T47D (cell line): ENCODE measurements at places on chromosomes 6 and 20.

DNA sequence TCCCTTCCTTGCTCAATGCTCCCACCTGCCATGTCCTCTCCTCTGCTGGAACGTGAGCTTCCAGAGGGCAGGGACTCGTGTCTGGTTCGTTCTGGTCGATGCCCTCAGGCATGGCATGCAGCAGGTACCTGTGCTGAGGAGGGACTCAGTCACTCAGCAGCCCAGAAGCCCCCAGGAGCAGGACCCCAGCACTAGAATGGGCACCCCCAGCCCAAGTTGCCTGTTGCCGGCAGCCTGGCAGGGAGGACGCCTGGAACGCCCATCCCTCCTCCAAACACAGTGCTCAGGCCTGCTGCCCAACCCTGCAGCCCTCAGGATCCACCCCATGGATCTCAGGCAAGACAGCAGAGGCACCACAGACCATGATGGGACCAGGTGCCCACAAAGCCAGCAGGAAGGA is 40.6 kb downstream of the BMP7 start:
- no peak for DNase-seq

DNA sequence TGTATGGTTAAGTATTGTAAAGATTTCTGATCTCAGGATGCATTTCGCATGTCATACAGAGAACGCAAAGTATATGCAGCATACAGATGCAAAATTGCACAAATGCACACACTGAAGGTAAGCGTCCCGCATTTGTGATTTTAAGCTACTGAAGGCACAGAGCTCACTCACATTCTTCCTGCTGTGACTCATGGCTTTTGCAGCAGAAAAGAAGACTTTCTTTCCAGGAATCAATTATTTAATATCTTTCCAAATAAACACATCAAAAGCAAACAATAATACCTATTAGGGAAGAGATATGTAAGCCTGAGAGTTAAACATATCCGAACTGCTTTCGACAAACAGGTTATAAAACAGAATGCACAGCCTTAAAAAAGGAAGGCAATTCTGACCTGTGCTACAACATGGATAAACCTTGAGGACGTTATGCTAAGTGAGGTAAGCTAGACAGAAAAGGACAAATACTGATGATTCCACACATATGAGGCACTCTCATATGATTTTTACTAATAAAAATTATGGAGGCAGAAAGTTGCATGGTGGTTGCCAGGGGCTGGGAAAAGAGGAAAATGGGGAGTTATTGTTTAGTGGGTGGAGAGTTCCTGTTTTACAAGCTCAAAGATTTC is 109.0 kb downstream of the TFAP2A start:
- no peak for DNase-seq

- DNase-seq: no peak
These were observed 2.7 kb downstream of the MYCT1 start for GRCh38 chr6:152700427-152700826.

GRCh38 chr6:156683821-156684220 is 93.4 kb upstream of the ARID1B start:
- no peak for DNase-seq

DNA sequence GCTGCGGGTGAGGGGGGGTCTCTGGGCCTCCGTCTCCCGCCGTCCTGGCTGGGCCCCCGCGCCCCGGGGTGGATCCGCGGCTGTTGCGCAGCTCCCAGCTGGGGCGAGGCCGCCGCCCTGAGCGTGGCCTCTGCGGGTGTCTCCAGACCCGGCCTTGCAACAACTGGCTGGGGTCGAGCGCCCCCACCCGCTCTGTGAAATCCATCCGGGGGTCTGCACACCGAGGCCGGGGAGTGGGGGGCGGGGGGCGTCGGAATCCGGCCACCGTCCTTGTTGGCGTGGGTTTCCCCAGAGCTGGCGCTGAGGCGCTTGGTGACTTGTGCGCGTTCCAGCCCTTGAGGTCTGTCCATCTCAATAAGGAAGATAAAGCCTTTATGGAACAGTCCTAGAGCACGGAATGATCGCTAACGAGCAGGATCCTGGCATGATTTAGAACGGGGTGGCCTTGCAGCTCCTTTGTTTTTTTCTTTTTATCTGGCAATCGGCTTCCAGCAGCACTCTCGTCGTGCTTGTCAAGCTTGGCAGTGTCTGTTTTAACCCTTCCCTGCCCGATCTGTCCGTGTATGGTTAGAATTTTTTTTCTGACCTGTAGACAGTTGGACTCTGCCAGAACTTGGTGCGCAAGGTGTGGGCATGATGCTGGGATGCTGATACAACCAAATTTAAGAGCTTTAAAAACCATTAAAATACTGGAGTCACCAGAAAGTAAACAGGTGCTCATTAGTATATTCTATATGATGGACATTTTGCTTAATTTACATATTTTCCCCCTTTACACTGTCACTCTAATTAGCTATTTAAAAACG is 675 bp downstream of the DSTN start:
- peak; percentile 85 for DNase-seq

GRCh38 chr6:100479179-100480035 is 14.7 kb upstream of the SIM1 start:
- peak; percentile 44 for DNase-seq

DNA sequence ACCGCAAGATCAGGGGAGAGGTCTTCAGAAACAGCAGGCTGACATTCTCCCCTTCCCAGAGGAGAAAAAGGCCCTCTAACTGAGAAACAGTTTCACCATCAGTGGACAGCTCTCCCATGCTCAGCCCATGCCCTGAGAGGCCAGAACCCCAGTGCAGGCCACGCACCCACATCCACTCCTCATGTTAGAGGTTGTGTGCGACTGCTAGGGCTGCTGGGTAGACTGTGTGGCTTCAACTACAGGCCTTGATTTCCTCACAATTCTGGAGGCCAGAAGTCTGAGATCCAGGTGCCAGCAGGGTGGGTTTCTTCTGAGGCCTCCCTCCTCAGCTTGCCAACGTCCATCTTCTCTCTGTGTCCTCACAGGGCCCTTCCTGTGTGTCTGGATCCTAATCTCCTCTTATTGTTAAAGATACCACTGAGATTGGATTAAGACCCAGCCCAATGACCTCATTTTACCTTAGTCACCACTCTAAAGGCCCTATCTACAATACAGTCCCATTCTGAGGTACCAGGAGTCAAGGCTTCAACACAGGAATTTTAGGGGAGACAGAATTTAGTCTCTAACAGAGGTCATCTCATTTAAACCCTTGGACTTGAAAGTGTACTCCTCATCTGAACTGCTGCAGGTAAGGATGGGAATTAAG is 67.7 kb upstream of the CD93 start:
- no peak for DNase-seq

- DNase-seq: no peak
These were observed 113.0 kb downstream of the CHD6 start for GRCh38 chr20:41505184-41505583.

- DNase-seq: no peak
These were observed 92.6 kb upstream of the SOX4 start for GRCh38 chr6:21501021-21501354.

DNA sequence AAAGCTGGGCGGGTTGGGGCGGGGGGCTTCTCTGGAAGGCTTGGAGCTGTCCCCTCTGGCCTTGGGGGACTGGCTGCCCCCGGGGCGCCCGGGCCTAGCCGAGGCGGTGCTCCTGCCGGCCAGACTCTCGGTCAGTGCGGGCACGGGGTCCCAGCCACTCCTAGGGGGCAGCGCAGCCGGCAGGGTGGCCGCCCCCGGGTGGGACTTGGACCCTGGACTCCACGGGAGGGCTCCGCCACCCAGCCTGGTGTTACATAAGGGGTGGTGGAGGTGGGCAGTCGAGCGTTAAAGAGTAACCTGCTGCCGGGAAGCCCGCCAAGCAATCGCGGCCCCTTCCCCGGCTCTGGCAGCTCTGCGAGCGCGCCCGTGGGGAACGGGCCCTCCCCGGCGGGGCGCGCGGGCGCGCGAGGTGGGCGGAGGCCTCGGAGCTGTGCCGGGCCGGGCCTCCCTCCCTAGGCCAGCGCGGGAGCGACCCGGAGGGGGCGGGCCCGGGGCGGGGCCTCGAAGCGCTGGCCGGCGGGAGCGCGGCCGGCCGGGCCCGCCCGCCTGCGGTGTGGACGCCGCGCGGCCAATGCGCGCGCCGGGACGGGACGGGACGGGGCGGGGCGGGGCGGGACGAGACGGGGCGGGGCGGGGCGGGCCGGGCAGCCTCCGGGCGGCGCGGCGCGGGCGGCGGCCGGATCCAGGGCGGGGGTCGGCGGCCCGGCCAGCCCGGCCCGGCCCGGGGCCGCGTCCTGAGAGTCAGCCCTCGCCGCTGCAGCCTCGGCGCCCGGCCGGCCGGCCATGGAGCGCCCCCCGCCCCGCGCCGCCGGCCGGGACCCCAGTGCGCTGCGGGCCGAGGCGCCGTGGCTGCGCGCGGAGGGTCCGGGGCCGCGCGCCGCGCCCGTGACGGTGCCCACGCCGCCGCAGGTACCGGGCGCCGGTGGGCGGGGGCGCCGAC is at the start of gene SLC2A4RG:
Gene SLC2A4RG, plus strand, starts transcription at position 647 of the 940 bp plus-strand sequence. Its CDS starts 137 bp downstream, at position 784.
- peak; percentile 93 for DNase-seq

DNA sequence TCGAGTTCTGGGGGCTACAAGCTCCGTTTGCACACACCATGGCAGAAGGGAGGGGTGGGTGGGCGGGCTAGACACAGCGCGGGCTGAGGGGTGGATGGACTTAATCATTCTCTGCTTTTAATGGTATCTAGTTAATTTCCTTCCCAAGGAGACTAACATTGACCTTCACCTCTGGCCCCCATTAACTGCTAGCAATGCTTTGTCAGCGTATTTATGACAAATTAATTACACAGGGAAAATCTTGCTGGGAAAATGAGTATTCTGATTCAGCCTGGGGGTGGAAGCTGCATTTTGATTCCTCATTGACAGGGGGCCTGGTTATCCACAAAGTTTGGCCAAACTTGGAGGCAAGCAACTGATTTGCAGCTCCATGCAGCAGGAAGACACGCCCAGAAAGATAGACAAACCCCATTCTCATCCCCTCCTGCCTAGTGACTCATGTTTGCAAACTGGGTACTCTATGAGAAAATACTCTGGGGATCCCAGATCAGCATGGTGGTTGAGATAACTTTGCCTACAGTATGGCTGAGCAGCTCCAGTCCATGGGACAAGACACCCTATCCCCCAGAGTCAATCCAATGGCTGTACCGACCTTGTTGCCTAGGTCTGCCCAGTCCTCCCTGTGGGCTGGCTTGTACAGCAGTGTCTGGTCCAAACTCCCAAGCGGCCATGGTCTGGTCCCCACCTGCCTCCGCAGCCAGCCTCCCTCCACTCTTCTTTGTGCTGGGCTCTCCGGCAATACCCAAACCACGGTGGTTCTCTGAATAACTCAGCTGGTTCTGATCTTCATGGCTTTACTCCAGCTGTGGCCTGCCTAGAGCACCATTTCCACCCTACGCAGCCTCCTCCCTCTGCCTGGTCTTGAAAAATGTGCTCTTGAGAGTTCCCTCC is 19.7 kb downstream of the ZBP1 start:
- DNase-seq: no peak

GRCh38 chr20:60085551-60086132 is 127.4 kb downstream of the CDH26 start:
- no peak for DNase-seq

- DNase-seq: no peak
These were observed 76.4 kb downstream of the BACH2 start for GRCh38 chr6:90220273-90220672.

DNA sequence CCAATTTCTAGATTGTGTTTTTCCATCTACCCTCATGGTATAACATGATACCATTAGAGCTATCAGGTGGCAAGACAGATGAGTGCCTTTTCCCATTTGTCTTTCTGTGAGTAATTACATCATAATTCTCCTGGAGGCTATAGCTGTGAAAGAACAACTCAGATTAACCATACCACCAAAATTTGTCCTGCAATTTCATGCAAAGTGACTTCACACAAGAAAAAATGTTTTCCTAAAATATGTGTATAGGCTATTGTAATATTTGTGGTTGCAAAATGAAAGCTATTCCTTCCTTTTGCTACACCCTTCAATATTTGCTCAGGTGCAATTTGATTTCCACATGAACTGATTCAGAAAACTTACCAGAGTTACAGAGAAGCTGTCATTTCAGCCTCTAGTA is 547.7 kb upstream of the ID4 start:
- no peak for DNase-seq

GRCh38 chr6:90611543-90612312 is 24.9 kb upstream of the MAP3K7 start:
- DNase-seq: no peak

GRCh38 chr6:2081155-2082138 is 164.0 kb downstream of the GMDS start:
- DNase-seq: no peak

- DNase-seq: no peak
These were observed 46.5 kb downstream of the KIF16B start for GRCh38 chr20:16526433-16527380.

DNA sequence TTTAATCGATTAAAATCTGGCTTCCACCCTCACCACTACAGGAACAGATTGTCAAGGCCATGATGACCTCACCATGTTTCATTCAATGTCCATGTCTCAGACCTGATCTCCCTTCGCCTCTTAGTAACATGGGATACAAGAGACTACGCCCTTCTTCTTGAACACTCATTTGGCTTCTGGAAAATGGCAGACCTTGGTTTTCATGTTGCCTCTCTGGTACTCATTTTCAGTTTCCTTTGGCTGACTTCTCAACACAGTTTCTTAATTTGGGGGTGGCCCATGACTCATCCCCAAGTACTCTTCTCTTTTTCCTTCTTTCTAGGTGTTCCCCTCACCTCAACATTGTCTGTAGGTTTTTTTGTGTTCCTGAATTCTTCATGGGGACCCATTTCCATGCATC is 22.7 kb downstream of the TMX4 start:
- no peak for DNase-seq

DNA sequence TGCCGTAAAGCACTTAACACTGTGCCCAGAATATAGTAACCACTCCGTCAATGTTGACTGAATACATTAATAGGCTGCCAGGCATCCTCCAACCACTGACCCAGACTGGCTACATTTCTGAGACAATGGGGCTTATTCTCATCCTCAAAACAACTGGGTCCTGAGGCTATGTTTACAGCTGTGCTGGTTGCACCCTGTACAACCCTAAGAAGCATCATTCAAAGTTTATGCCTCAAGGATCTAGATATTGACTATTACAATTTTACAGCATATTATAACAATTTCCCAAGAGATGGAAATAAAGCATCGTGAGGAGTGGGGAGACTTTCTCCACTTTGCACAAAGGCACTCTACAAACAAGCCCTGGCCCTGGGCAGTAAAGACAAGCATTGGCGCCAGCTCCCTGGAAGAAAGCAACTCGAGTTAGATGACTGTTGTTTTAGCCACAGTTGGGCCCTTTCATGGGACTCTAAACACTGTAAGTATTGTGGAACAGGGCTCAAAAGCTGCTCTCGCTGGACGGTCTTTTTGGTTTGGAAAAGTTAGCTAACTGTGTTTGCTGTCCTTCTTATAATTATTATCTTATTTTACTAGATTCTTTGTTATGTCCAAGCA is 30.2 kb downstream of the MYLIP start:
- DNase-seq: no peak

DNA sequence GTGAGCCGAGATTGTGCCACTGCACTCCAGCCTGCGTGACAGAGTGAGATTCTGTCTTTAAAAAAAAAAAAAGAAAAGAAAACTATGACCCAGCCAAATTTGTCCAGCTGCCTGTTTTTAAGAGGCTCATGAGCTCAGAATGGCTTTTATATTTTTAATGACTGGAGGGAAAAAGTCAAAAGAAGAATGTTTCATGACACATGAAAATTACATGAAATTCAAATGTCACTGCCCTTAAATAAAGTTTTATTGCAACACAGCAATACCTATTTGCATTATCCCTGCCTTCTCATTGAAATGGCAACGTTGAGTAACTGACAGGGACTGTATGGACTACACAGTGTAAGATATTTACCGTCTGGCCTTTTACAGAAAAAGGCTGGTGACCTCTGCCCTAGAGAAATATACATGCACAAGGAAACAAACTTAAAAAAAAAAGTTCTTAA is 11.4 kb downstream of the SENP6 start:
- no peak for DNase-seq
